ENCODE measurements at places on chromosomes 6 and 20. TPM values are rescaled to one million over a fixed set of nuclear protein-coding genes. Genes with fewer than 3 reads are reported as not detected.

GRCh38 chr6:142651384-142651783 lies 293.6 kb downstream of the HIVEP2 start:
- peaks cover 4% of the 10 kb centered on the region for H3K27me3 ChIP-seq
- no peak overlapping the region for H3K27ac ChIP-seq
- no peaks in the 10 kb centered on the region for H3K36me3 ChIP-seq
- H3K4me1 ChIP-seq, result peaks cover 2% of the 10 kb centered on the region
- no peak overlapping the region for H3K4me3 ChIP-seq

DNA sequence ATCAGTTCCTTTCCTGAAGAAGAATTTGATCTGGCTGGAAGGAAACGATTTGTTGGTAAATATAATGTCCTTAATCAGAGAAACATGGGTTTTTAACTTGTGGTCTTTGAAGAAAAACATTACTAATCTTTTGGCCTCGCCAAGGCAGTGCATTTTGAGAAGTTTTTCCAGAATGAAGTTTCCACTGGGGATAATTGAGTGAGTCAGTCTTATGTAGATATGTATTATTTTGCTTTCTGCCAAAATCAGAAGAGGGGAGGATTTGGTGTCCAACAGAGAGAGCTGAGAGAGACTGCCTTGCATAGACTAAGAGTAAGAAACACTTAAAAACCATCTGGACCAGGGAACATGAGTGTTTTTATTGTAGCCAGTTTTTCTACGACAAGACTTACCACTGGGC lies 79.9 kb downstream of the FNDC1 start:
- DNase-seq, result no peak
- peaks cover 8% of the 10 kb centered on the region for H3K27me3 ChIP-seq
- H3K4me3 ChIP-seq, result no peak overlapping the region
- no peak overlapping the region for H3K27ac ChIP-seq

GRCh38 chr20:62897666-62898065 lies 28.6 kb downstream of the DIDO1 start:
- DNase-seq, result no peak
- H3K36me3 ChIP-seq, result peaks cover 15% of the 10 kb centered on the region
- H3K4me1 ChIP-seq, result peaks cover 38% of the 10 kb centered on the region
- no peak overlapping the region for H3K4me3 ChIP-seq
- no peaks in the 10 kb centered on the region for H3K27me3 ChIP-seq

Gene TAF11
- 31.0 TPM for total RNA-seq

DNA sequence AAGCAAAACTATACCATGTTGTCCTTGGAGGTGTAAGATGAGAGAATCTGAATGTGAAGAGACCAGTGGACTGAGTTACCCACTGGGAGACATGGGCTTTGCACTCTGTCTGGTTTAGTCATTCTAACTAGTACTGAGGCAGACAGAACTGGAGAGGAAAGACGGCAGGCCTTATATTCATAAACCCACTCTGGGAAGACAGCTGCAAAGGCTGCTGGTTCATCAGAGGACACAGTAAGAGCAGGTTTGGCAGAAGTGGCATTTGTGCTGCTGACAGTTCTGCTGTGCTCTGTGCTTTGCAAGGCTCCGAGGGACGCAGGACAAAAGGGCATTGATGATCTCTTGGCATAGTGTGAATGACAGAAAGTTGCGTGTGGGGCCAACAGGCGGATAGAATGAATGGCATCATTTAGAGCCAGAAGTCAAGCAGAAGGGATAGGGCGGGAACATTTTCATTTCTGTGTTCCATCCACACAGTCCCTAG lies 142.3 kb upstream of the TENT5A start:
- H3K27me3 ChIP-seq, result peaks cover 2% of the 10 kb centered on the region
- H3K36me3 ChIP-seq, result no peaks in the 10 kb centered on the region
- H3K27ac ChIP-seq, result no peak overlapping the region
- H3K4me3 ChIP-seq, result no peak overlapping the region
- DNase-seq, result no peak
- no peaks in the 10 kb centered on the region for H3K4me1 ChIP-seq

- H3K27ac ChIP-seq, result peak overlapping the region; percentile 1
- peaks cover 52% of the 10 kb centered on the region for H3K4me1 ChIP-seq
- H3K36me3 ChIP-seq, result peaks cover 3% of the 10 kb centered on the region
- DNase-seq, result no peak
These were observed 46.4 kb upstream of the NT5E start for GRCh38 chr6:85403331-85404015.

- H3K4me1 ChIP-seq, result no peaks in the 10 kb centered on the region
- H3K27ac ChIP-seq, result no peak overlapping the region
- no peak for DNase-seq
- H3K36me3 ChIP-seq, result no peaks in the 10 kb centered on the region
These were observed 6.0 kb upstream of the RIPPLY2 start for GRCh38 chr6:83847179-83847578.

Gene COL11A2
- 1.00 TPM for total RNA-seq

- no peak overlapping the region for H3K4me3 ChIP-seq
- peaks cover 7% of the 10 kb centered on the region for H3K4me1 ChIP-seq
- no peaks in the 10 kb centered on the region for H3K27me3 ChIP-seq
- H3K36me3 ChIP-seq, result peaks cover 4% of the 10 kb centered on the region
- DNase-seq, result no peak
- H3K27ac ChIP-seq, result no peak overlapping the region
These were observed 65.8 kb downstream of the PHACTR2 start for GRCh38 chr6:143743301-143744166.

GRCh38 chr6:34514593-34515472 lies 41.3 kb downstream of the SPDEF start:
- no peak overlapping the region for H3K4me3 ChIP-seq
- peaks cover 2% of the 10 kb centered on the region for H3K36me3 ChIP-seq
- H3K27ac ChIP-seq, result no peak overlapping the region

DNA sequence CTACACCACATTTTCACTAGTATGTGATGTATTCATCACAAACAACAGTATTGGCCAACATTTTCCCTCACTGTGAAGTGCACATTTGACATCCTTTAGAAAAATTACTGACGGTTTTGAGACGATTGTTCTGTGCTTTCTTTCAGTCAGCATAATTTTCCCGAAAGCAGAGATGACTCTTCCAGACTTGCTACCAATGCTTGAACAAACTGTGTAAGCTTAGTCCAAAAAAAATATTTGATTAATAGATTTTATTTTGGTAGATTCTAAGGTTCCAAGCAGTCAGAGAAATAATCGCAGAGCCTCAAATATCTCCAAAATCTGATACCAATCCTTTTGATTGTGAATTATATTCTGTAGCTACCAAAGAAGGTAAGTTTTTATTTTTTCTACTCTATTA lies 151.1 kb upstream of the ESR1 start:
- no peak overlapping the region for H3K4me3 ChIP-seq
- no peaks in the 10 kb centered on the region for H3K27me3 ChIP-seq
- no peaks in the 10 kb centered on the region for H3K36me3 ChIP-seq
- H3K4me1 ChIP-seq, result no peaks in the 10 kb centered on the region
- no peak overlapping the region for H3K27ac ChIP-seq

- DNase-seq, result no peak
- H3K36me3 ChIP-seq, result no peaks in the 10 kb centered on the region
- no peaks in the 10 kb centered on the region for H3K4me1 ChIP-seq
- no peaks in the 10 kb centered on the region for H3K27me3 ChIP-seq
- no peak overlapping the region for H3K4me3 ChIP-seq
These were observed 807.5 kb upstream of the FLRT3 start for GRCh38 chr20:15144916-15145315.

GRCh38 chr6:165674155-165675029 lies 11.4 kb upstream of the PDE10A start:
- H3K36me3 ChIP-seq, result no peaks in the 10 kb centered on the region
- no peaks in the 10 kb centered on the region for H3K4me1 ChIP-seq
- no peaks in the 10 kb centered on the region for H3K27me3 ChIP-seq

DNA sequence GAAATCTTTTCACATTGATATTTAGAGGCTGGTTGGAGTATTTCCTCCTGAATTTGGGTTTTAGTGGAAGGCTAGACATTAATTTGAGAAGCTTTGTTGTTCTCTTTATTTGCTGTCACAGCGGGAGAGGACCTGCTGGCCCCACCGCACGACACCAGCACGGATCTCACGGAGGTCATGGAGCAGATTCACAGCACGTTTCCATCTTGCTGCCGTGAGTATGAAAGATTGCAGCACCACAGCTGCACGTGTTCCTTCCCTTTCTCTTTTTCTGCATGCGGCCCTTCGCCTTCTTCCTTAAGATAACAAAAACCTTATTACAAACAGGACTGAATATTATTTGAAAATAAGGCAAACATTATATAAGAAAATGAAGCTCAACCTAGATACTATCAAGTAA lies 555.5 kb downstream of the UTRN start:
- peaks cover 23% of the 10 kb centered on the region for H3K36me3 ChIP-seq
- no peak for DNase-seq
- H3K4me1 ChIP-seq, result no peaks in the 10 kb centered on the region
- no peak overlapping the region for H3K27ac ChIP-seq
- H3K27me3 ChIP-seq, result no peaks in the 10 kb centered on the region

Gene TRIM40
- total RNA-seq, result not detected

GRCh38 chr20:4401601-4402000 lies 320.1 kb upstream of the PRND start:
- DNase-seq, result no peak
- peaks cover 38% of the 10 kb centered on the region for H3K27me3 ChIP-seq
- no peaks in the 10 kb centered on the region for H3K36me3 ChIP-seq
- no peak overlapping the region for H3K27ac ChIP-seq
- H3K4me1 ChIP-seq, result no peaks in the 10 kb centered on the region

- H3K27ac ChIP-seq, result no peak overlapping the region
- no peak overlapping the region for H3K4me3 ChIP-seq
- H3K27me3 ChIP-seq, result no peaks in the 10 kb centered on the region
- DNase-seq, result no peak
- H3K4me1 ChIP-seq, result peaks cover 12% of the 10 kb centered on the region
These were observed 39.0 kb downstream of the GMPR start for GRCh38 chr6:16277101-16277981.

DNA sequence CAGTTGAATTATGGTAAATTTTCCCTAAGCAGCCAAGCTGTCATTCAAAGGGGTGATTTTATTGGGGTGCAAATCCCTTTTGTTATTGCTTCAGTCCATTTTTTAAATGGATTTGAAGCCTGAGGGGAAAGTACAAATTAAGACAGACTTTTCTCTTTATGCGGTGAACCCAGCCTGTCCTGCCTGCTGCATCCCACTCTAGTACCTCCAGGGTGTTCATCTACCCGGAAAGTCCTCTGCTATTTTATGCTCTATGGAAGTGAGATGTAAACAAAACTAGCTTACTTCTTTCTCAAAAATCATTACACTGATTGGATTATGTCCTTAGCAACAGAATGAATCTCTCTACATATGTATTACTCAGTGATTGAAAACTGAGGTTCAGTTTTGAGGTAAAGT lies 1088.9 kb upstream of the CITED2 start:
- no peak for DNase-seq
- no peaks in the 10 kb centered on the region for H3K36me3 ChIP-seq
- H3K4me1 ChIP-seq, result no peaks in the 10 kb centered on the region
- H3K4me3 ChIP-seq, result no peak overlapping the region
- peaks cover 2% of the 10 kb centered on the region for H3K27me3 ChIP-seq

DNA sequence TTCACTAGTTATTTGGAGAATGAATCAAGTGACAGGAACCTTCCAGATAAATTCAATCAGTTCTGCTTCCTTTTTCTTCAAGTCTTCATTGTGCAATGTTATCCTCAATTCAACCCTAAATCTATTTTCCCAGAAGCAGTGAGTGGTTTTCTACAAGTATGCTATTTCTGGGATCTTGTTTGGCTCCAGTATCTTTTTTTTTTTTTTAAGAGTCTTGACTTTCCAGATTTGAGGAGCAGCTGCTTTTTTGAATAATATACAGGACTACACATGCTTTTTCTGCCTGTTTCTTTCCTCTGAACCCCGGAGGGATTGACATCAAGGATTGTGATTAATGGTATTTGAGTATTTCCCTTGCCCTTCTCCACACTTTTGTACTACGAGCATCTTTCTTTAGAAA lies 339.2 kb upstream of the JAG1 start:
- H3K36me3 ChIP-seq, result no peaks in the 10 kb centered on the region
- no peak overlapping the region for H3K27ac ChIP-seq
- H3K4me3 ChIP-seq, result no peak overlapping the region
- no peaks in the 10 kb centered on the region for H3K27me3 ChIP-seq

- H3K4me1 ChIP-seq, result peaks cover 13% of the 10 kb centered on the region
- H3K27me3 ChIP-seq, result peaks cover 15% of the 10 kb centered on the region
- no peak overlapping the region for H3K27ac ChIP-seq
- no peaks in the 10 kb centered on the region for H3K36me3 ChIP-seq
These were observed 41.5 kb upstream of the TGM3 start for GRCh38 chr20:2254333-2254732.

Gene TFEB
- total RNA-seq, result 17.6 TPM

Gene RALGAPA2
- 28.6 TPM for total RNA-seq

Gene SMPDL3A
- total RNA-seq, result not detected

Gene NKAPL
- total RNA-seq, result not detected

- no peak for DNase-seq
- no peaks in the 10 kb centered on the region for H3K27me3 ChIP-seq
- peak overlapping the region; percentile 42 for H3K4me3 ChIP-seq
- H3K27ac ChIP-seq, result peak overlapping the region; percentile 58
- no peaks in the 10 kb centered on the region for H3K36me3 ChIP-seq
These were observed 41.1 kb downstream of the FARS2 start for GRCh38 chr6:5302220-5302946.

Measured in activated naive CD8-positive, alpha-beta T cell treated with anti-CD3 and anti-CD28 coated beads, Interleukin-2, amount 10 ng/mL, durations not matched to agents 7 days and 5 days (primary cell).